CD4-positive, alpha-beta T cell treated with Interleukin-17A for 1 hour (primary cell): ENCODE measurements at places on chromosomes 12 and 14.

DNA sequence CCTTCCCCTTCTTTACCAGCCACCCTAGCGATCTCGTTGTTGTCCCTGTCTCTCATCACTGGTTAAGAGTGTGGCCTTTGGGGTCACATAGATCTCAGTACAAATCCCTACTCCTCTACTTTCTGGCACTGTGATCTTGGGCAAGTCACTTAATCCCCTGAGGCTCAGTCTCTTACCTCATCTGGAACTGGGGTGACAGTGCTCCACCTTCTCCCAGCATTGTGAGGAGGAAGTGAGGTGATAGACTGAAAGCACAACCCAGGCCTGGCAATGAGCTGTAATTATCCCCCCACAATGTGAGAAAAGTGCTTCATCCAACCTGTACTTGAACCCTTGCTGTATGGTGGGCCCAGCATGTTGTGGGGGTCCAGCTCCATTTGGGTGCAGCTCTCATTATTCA is 48.0 kb downstream of the IRAK3 start:
- no peak for DNase-seq

- DNase-seq, result no peak
Observed at GRCh38 chr12:49916129-49916919, 12.6 kb upstream of the FAIM2 start.

DNA sequence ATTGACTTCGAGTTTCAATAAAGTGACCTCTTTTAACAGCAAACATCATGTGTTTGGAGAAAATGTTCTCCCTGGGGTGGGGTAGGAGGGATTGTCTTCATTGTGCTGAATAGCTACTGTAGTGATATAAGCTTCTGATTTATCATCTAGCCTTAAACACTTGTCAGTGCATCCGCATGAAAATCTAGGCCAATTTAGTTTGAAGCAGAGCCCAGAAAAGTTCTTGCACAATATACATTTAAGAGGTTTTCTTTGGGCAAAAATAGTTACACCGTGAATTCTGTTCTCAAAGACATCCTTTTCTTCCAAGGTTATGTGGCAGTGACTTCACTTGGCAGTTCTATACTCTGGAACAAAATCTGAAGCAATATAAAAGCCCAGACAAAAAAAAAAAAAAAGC is 136.0 kb upstream of the IFNG-AS1 start:
- DNase-seq, result no peak

- DNase-seq, result no peak
Observed at GRCh38 chr12:67621926-67622325, 26.6 kb upstream of the DYRK2 start.

DNA sequence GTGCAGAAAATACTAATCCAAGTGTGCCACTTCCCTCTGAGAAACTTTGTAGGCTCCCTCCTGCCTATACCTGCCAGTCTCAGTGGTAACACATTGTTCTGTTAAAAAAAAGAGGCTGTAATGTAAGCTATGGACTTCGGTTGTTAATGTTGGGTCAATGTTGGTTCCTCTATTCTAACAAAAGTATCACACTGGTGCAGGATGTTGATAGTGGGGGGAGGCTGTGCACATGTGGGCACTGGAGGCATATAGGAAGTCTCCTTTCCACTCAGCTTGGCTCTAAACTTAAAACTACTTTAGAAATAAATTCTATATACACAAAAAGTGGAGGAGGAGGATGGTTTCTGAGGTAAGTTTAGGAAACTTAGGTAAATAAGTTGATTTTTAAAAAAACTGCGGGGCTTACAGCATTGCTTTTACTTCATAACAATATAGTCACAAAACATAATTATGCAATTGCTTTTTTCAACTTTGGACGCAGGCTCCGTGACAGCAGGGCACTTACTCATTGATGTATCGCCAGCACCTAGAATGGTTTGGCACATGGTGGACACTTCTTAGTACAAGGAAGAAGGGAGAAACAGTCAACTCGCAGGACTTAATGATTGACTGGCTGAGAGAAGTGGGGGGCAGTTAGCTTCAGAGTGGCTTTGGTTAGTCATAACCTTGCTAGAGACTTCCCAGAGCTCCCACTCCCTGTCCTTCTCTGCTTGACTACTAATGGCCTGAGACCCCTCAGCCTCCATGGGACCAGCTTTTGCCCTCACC is 7.9 kb upstream of the NYNRIN start:
- DNase-seq, result no peak

DNA sequence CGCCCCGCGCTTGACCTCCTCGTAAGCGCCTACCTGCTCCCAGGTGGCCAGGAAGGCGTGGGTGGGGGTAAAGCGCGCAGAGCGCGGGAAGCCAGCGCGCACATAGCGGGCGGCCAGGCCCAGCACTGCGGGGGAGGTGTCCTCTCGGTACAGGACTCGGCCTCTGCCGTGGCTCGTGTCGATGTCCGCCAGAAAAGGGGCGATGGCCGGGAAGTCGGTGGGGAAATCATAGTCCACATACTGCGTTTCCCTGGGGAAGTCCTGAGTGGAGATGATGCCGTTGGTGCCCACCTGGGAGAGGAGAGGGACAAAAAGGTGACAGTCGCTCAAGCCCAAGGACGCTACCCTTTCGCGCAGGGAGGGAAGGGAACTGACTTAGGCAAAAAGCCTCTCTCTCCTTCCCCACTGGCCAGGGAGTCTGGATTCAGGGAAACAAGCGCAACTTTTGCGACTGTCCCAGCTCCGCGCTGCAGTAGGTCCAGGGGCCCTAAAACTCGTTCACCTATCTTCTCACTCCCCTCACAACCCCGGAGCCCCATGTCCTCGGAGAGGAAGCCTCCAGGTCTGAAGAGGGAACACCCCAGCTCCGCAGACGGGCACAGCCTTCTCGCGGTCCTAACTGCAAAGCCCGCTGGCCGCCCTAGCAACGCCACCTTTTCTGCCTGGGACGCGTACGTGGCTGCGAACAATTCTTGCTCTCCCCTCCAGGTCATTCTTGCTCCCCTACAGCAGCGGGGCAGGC is 815 bp downstream of the NID2 start:
- DNase-seq, result no peak

DNA sequence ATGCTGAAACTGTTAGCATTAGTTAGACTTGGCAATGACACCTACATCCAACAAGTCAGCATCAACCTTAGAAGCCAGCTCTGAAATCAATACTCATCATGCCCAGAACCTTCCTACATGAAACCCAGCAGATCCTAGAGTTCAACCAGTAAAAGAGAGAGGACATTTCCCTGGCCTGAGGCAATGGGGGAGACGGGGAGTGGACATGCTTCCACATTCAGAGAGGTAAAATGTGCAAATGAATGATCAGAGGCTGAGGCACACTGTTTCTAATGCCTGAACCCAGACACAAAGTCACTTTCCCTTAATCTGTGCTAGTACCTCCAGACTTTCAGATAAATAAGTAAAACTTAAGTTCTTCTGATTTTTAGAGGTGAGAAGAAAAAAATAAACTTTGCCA is 34.5 kb downstream of the ERO1A start:
- DNase-seq, result no peak

DNA sequence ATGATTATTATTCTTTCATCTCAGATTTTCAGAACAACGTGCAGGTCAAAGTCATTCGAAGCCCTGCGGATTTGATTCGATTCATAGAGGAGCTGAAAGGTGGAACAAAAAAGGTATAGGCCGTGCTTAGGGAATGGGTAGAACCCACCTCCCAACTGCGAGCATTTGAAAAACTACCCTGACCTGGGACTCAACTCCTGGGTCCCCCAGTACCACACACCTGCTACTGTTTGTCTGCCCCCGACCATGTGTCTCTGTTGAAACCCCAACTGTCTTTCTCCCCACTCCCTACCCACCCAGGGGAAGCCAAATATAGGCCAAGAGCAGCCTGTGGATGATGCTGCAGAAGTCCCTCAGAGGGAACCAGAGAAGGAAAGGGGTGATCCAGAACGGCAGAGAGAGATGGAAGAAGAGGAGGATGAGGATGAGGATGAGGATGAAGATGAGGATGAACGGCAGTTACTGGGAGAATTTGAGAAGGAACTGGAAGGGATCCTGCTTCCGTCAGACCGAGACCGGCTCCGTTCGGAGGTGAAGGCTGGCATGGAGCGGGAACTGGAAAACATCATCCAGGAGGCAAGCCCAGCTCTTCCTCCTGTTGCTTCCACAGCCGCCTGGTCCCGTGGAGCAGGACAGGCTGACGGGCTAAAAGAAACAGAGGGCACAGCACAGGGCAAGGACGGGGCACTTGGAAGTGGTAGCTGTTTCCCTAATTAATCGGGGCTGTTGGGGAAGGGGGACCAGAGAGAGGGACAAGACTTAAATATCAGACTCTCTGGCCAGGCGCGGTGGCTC is 20.5 kb downstream of the AGAP2 start:
- no peak for DNase-seq

DNA sequence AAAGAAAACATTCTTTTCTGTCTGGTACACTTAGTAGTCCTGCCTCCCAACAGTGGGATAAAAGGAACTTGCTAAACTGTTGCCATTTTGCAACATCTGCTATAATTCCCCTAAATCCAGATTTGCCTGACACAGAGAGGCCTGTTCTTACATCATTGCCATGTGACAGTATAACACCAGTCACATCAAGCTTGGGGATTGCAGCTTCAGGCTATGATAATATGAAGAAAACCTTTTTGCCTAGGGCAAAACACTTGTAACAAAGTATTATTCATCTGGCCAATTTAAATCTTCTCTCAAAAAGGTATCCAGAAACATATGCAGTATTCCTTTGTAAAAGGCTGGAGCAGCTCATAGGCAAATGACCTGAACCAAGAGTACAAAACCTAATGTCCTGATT is 80.9 kb upstream of the OTX2 start:
- no peak for DNase-seq

GRCh38 chr14:88323523-88324199 is 592 bp upstream of the KCNK10 start:
- no peak for DNase-seq

GRCh38 chr14:35257809-35258208 is 34.4 kb upstream of the PSMA6 start:
- DNase-seq, result no peak

DNA sequence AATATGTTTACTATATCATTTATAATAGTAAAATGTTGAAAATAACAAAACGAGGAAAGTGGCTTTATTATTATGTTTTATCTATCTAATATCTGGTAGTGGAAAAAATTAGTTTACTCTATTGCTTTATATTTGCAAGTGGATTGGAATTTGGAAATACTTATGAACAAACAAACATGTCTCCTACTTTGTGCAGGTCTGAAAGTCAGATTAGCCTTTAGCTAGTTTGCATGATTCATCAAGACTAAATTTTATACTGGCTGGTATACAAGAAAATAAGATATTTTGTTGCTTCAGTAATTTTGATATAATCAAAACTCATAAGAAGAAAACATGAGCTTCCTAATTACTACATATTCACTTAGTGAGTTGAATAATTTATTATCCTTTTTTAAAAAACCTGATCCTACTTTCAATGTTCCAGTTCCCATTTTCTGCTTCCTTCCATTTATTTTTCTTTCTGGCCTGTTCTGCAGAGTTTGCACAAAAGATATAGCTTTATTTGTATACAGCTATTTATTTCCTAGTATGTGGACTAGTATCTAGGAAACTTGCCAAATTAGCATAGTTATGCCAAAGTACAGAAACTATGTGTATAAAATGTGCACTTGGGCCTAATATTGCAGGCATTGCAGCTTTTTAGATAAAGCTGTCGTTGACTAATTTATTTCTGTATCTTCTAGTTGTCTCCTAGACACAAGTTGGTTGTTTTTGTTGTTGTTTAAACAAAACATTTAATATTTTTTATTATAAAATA is 122.0 kb downstream of the AKAP6 start:
- no peak for DNase-seq

- peak; percentile 8 for DNase-seq
Observed at GRCh38 chr12:75389706-75390105, 1.2 kb upstream of the GLIPR1L2 start.

GRCh38 chr14:105006831-105007592 is 13.9 kb downstream of the CDCA4 start:
- DNase-seq, result no peak

DNA sequence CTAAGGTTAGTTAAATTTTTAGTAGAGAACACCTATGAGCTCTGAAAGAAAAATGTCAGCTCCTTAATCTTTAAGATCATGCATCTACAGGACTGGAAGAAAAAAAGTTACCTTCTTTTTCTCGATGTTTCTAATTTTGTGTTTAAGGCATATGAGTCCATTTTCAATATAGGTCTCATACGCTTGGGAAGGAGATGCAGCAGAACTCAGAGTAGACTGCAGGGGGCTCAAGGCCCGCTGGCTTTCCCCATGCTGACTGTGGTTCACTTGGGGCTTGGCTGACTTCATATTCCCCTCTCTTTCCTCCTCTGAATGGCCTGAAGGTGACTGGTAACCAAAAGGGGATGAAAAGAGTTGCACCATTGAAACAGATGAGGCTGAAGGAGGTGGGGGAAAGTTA is 1.5 kb downstream of the CAPRIN2 start:
- DNase-seq, result no peak

- DNase-seq, result no peak
Observed at GRCh38 chr14:92109490-92109889, 3.1 kb upstream of the ATXN3 start.

DNA sequence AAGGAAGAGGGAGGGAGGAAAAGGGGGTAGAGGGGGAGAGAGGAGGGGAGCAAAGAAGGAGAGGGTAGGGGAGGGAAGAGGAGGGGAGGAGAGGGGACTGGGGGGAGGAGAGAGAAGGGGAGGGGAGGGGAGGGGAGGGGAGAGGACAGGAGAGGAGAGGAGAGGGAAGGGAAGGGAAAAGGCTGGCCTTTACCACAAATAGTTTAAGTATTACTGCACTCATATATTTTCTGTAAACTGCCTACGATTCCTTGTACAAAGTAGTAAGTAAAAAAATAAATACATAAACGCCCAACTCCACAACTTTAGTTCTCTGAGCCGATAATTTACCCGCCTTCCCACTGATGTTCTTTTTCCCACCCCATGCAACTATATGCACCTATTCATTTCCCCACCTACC is 23.7 kb upstream of the RERG start:
- no peak for DNase-seq

- no peak for DNase-seq
Observed at GRCh38 chr12:108400481-108400880, 61.4 kb upstream of the CMKLR1 start.

- DNase-seq, result no peak
Observed at GRCh38 chr12:80778005-80778541, 61.4 kb downstream of the MYF5 start.

GRCh38 chr12:91074851-91075250 is 17.0 kb upstream of the KERA start:
- no peak for DNase-seq
